ENCODE measurements at places on chromosomes 4 and X. TPM values are rescaled to one million over a fixed set of nuclear protein-coding genes. Genes with fewer than 3 reads are reported as not detected.

The PRRG1 gene
- total RNA-seq, result 4.0 TPM

The DDX3X gene
- total RNA-seq, result 257 TPM

The REPS2 gene
- total RNA-seq, result 1.3 TPM

The BRS3 gene
- total RNA-seq, result not detected
